ENCODE measurements at places on chromosomes 12 and 14.

DNA sequence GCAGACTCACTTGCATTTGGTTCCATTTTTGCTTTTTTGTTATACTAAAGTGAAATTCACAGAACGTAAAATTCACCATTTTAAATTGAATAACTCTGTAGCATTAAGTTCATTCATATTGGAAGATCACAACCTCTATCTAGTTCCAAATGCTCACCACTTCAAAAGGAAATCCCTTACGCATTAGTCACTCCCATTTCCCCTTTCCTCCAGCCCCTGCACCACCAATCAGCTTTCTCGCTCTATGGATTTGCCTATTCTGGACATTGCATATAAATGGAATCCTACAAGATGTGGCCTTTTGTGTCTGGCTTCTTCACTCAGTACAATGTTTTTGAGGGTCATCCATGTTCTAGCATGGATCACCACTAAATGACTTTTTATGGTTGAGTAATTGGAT lies 294.5 kb downstream of the KSR2 start:
- DNase-seq, result no peak

GRCh38 chr14:101977311-101978071 lies 13.1 kb downstream of the DYNC1H1 start:
- DNase-seq, result no peak

DNA sequence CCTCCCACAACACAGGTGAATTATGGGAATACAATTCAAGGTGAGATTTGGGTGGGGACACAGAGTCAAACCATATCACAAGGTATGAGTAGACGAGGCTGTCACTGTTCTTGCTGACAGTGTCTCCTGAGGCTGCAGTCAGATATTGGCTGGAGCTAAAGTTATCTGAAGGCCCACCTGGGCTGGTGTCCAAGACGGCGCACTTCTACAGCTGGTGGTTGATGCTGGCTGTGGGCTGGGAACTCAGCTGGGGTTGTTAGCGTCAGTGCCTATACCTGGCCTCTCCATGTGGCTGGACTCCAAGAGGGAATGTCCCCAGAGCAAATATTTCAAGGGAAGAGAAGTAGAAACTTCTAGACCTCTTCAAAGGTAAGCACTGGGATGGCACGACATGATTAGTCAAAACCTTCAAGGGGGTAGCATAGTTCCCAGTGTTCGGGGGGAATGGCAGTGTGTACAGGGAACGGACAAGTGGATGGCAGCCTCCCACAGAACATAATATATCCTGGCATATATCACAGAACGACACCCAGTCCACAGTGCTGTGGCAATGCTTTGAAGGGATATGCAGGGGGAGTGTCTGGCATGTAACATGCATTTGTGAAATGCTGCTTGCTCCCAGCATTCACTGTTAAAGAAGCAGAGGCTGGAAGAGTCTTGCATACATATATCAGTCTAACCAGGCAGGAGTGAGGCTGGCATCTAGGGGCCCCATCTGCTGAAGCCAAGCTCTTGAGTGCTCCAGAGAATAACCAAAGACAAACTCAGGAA lies 126.7 kb upstream of the RFLNA start:
- no peak for DNase-seq

DNA sequence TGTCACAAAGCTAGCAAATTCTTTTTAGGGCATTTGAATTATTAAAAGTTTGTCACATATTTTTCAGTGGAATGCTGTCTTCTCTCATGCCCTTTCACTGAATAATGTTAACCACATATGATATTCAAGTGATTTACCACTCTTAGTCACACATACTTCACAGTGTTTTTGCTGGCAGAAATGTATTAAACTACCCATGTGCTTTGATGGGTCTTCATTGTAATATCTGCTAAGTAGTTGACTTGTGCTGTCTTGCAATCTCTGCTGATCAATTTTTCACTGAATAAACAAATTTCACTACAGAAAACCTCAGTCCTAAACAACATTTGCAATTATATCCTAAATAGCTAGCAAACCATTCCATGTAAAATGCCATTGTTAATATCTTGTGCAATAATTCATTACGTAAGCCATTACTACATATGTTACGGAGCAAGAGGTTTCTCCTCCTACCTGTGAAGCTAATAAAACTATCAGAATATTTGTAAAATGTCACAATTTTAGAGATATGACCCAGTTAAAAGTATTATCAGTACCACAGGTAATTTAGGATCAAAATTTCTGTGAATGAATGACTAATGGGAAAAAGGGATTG lies 64.6 kb upstream of the LMO3 start:
- DNase-seq, result no peak

DNA sequence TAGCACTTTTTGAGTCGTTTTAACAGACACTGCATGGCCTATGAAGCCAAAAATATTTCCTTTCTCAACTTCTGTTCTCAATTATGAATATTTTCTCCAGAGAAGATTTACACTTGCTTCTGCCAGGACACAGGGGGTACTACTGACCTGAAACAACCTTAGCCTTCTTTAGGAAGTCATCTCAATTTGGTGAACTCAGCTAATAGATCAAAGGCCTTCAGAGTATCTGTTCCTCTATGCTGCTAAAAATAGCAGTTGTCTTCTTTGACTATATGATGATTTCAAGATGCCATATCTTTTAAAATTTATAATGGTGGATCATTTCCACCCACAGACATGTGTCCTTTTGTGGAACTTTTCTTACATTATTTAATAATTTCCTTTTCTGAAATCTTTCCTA lies 14.0 kb upstream of the NDUFA12 start:
- DNase-seq, result no peak

- no peak for DNase-seq
These were observed 26.8 kb downstream of the CCNK start for GRCh38 chr14:99507860-99508640.
